ENCODE measurements at places on chromosomes 16 and 17. TPM values are rescaled to one million over a fixed set of nuclear protein-coding genes. Genes with fewer than 3 reads are reported as not detected.

- DNase-seq: no peak
These were observed 112.8 kb upstream of the DNAH9 start for GRCh38 chr17:11485336-11486100.

- no peak for DNase-seq
These were observed 14.9 kb downstream of the PLEKHG4 start for GRCh38 chr16:67294171-67294757.

- DNase-seq: no peak
These were observed 32.3 kb upstream of the TANC2 start for GRCh38 chr17:62933501-62934385.

Gene PRRT2
- total RNA-seq: 9.7 TPM

Gene SCGB1C2
- total RNA-seq: not detected

Gene EPN3
- 0.92 TPM for total RNA-seq

Gene TBC1D10B
- total RNA-seq: 52.6 TPM

Measured in Panc1 (cell line).